Vein endothelial cell (primary cell): ENCODE measurements at places on chromosomes 5 and 9. TPM values are rescaled to one million over a fixed set of nuclear protein-coding genes. Genes with fewer than 3 reads are reported as not detected.

Gene TAF11L14
- total RNA-seq: not detected in 2 replicates

Gene IL5
- total RNA-seq: not detected in 2 replicates

Gene PCDHAC2
- total RNA-seq: 0.33 and 1.9 TPM in 2 replicates

Gene NR3C1
- total RNA-seq: 22.4 and 29.4 TPM in 2 replicates

Gene EGFL7
- 566 and 825 TPM in 2 replicates for total RNA-seq

Gene MARCOL
- not detected in 2 replicates for total RNA-seq

Gene PCDHB11
- 0.57 and 0.65 TPM in 2 replicates for total RNA-seq

Gene RASA1
- total RNA-seq: 41.8 and 47.4 TPM in 2 replicates

Gene ZNF367
- 4.6 and 6.8 TPM in 2 replicates for total RNA-seq

Gene PELO
- total RNA-seq: 13.9 and 14.7 TPM in 2 replicates

Gene CCDC183
- 0.19 and 0.65 TPM in 2 replicates for total RNA-seq

Gene RIC1
- total RNA-seq: 42.5 and 43.6 TPM in 2 replicates

Gene ADRB2
- 6.5 and 7.5 TPM in 2 replicates for total RNA-seq

Gene RAB3C
- 0.57 and 4.9 TPM in 2 replicates for total RNA-seq

Gene CCL27
- total RNA-seq: not detected in 2 replicates

Gene GALT
- 32.3 and 40.2 TPM in 2 replicates for total RNA-seq
